ENCODE measurements at places on chromosomes 1 and 21.

DNA sequence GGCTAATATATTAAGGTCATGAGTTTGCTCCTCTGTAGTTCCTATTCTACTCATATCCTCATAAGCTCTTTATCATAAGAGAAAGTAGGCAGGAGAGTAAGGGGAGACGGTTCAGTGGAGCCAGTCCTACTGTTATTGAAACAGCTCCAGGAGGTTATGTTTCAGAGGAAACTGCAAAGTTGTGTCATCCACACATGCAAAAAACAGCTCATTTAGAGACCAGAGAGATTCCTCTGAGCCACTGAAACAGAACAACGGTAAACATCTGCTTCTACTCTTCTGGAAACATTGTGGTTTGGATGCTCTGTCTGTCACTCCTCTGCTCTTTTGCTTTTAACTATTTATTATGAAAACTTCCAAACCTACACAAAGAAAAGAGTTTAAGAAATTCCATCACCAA, 66.3 kb upstream of the PPP2R5A start:
- DNase-seq: no peak

DNA sequence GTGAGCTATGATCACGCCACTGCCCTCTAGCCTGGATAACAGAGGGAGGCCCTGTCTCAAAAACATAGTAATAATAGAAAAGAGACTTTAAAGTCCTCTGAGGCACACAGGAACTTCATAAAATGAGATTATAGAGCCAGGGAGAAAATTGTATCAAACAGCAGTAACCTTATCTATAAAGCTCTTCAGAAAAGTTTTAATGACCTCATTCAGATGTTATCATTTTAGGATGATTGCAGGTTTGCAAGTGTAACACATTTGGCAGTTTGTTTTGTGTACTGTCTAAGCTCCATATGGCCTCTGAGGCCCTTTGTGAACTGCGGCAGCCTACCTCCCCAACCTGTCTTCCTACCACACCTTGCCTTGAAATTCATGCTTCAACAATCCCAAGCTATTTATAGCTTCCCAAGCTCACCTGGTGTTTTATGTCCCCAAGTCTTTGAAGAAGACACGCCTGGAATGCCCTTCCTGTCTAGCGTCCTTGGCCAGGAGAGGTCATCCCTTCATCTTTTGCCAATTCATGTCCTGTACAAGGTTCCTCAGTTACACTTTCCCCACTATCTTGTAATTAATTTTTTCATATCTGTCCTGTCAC, 8.5 kb upstream of the AKNAD1 start:
- no peak for DNase-seq

- no peak for DNase-seq
These were observed 6.8 kb downstream of the CORT start for GRCh38 chr1:10456661-10457060.

GRCh38 chr1:44822981-44823451, 14.7 kb downstream of the BTBD19 start:
- no peak for DNase-seq

- no peak for DNase-seq
These were observed 2.0 kb downstream of the HNRNPU start for GRCh38 chr1:244862354-244862698.

DNA sequence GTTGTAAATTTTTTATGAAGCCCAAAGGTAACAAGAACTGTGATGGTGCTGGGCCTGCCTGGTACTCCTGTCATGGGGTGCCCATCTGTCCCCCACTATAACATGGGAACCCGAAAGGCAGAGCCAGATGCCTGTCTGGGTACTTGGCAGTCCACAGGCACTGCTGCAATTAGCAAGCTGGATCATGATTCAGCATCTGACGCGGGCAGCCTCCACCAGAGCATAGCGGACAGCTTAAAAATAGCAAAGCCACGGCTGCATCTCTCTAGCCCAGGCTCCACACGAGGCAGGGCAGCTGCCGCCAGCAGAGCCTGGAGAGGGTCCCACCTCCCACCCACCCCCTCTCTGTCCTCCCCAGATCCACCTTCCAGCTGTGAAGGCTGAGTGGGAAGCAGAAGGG, 22.9 kb downstream of the SUSD4 start:
- no peak for DNase-seq

GRCh38 chr1:186424539-186424938, 36.4 kb downstream of the PDC start:
- no peak for DNase-seq
